Large intestine (tissue), 12 donors: ENCODE measurements at places on chromosomes 16 and 17. TPM values are rescaled to one million over a fixed set of nuclear protein-coding genes. Genes with fewer than 3 reads are reported as not detected.

KRT9 gene
- not detected for polyA plus RNA-seq

TUBG2 gene
- polyA plus RNA-seq, result 16.2 TPM

DRC7 gene
- polyA plus RNA-seq, result 0.22 TPM

KRTAP17-1 gene
- polyA plus RNA-seq, result 0.07 TPM

GLIS2 gene
- 11.5 TPM for polyA plus RNA-seq

KRTAP9-8 gene
- not detected for polyA plus RNA-seq

CLEC18B gene
- polyA plus RNA-seq, result 2.8 TPM

- DNase-seq, result no peak
These were observed 5.4 kb upstream of the CYTH1 start for GRCh38 chr17:78787444-78787843.

DNA sequence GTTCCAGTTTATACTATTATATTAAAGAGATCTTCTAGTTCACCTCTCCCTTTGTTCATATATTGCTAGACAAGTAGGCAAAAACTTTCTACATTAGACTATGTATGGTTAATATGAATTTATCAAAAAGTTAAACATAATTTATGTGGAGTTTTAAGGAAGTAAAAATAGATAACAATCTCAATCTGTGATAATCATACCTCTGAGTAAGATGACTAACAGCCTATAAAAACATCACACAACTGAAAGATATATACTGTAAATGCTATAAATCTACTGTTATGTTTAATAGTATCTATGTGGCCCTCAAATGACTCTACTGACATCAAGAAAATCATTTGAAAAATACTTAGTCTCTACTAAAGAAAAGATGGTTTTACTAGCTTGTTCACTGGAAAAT lies 37.1 kb downstream of the AP1G1 start:
- no peak for DNase-seq

- no peak for DNase-seq
These were observed 622.3 kb downstream of the TMEM114 start for GRCh38 chr16:7967996-7968509.

DNA sequence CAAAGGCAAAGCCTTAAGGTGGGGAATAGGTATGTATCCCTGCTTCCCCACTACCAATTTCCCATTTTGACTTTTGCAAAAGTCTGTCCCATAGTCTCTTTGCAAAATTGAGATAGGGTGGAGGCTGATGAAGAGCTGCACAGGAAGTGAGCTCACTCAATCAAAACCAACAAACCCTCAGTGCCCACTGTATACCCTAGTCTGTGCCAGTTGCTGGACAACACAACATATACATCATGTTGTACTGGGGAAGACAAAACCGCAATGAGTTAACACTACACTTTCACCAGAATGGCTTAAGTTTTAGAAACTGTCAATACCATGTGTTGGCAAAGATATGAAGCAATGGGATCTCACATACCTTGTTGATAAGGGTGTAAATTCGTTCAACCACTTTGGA lies 40.4 kb upstream of the AXIN2 start:
- DNase-seq, result no peak

- no peak for DNase-seq
These were observed 7.6 kb downstream of the AIPL1 start for GRCh38 chr17:6427279-6427781.

DNA sequence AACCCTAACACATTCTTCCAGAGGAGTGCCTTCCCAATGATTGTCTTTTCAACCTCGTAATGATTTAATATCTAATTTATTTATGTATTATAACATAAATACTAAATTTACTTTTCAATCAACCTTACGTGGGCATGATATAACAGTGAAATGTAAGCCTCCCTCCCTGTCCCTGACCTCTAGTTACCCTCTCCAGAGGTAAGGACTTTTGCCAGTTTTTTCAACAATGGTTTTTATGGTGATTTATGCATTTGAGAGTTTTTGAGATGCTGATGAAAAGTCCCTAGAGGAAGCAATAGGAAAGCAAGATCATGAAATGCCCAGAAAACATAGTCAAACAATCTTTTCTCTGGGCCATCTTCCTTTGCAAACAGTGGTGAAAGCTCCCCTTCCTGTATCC lies 35.2 kb upstream of the PLLP start:
- no peak for DNase-seq

- no peak for DNase-seq
These were observed 5.0 kb upstream of the CACNG5 start for GRCh38 chr17:66829883-66830282.

DNA sequence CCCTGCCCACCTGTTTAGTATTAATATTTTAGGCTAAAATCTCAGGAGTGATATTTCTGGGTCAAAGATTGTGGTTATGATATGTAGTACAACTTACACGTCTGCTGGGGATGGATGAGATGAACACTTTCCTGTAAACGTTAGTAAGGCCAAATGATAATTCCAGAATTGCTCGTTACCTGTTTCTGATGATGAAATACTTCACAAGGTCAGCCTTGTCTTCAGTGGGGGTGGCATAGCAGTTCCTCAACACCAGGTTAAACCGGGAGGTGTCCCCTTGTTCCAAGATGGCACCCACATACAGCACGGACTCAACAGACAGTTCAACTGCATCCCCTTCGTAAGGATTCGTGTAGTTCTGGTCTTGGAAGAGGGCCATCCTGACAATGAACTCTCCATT lies 9.3 kb downstream of the GP2 start:
- no peak for DNase-seq

DNA sequence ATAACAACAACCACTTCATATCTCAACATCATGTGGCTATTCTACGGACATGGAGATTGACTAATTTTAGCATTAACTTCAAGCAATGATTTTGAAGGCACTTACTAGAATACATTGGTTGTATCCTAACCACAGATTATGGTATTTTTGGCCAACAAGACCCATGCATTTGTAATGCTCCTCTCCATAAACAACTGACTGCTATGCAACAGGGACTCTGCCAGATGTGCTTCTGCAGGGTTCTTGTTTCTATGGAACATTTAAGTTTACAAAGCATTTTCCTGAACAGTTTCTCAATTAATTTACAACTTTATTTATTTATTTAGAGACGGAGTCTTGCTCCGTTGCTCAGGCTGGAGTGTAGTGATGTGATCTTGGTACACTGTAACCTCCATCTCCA lies 178.0 kb downstream of the PARN start:
- no peak for DNase-seq

DNA sequence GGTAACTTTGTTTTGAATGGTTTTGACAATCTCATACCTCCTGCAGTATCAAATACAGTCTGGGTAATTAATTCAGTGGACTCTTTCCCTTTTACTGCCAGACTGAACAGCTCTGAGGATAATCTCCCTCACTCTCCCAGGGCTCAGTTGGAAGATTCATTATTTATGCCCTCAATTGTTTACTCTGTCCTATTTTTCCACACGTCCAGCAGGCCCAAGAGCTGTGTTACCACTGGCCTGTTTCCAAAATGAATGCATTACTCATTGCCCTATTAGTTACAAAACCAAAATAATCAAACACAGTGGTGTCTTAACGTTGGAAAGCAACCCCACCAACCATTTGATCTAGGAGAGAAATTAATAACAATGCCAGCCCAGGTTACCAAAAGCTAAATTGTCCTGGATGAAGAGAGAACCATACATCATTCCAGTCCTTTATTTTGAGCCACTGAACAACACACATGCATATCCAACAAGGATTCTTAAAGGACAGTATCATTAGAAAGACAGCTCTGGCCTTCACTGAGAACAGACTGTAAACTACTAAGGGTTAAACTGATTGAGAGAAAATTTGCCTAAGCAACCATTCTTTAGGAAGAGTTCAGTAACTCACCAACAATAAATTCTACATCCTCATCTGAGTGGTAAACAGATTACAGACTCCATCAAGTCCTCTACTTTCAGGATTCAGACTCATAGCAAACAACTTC lies 34.5 kb downstream of the FAM222B start:
- peak; percentile 14 for DNase-seq

DNA sequence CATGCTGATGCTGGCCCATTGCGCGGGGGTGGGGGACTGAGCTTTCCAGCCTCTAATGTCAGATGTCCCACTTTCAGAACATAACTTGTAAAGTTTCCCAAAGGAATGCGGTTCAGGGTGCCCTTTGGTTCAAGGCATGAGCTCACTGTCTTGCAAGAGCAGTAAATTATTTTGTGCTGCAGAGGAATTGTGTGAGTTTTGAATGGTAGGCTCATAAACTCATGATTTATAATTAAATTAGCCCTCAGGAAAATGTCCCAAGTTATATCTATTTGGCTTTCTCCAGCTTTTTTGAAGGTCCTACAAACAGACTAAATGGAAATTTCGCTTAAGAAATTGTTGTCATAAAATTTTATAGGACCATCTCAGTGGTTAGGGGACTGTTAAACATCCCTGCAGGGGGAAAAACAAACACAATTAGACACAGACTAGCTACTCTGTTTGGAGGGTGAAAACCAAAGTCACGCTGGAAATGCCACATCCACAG lies 321.8 kb downstream of the HS3ST3B1 start:
- DNase-seq, result no peak

DNA sequence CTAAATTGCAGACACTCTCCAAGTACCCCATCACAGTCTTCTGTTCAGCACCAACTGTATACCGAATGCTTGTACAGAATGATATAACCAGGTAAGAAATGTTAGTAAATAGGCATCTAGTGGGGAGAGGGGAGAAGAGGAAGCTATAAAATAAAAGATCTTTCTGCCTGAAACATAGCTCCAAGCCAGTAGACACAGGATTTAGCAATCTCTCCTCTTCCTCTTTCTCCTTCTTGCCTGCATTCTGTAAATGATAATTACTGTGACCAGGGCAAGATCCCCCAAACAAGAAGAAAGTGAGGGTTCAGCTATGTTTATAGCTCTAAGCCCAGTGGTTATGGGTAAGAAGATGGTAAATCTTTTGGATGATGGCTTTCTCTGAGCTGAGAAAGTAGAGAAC lies 17.9 kb downstream of the ACSM3 start:
- DNase-seq, result no peak

DNA sequence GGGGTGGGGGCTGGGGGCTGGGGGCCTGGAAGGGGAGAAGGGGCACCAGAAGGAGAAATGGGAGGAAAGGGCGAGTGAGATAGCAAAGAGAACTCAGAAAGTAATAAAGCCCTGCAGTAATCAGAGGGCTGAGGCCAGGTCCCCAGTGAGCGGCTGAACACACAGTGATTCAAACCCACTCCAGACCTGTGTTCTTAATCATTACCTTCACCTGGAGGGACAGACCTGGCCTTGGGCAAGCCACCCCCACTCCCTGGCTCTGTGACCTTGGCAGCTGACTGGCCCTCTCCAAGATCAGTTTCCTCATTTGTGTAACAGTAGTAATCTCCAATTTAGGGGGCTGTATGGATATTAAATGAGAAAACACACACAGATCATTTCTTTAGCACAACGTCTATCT lies 150.4 kb downstream of the WWOX start:
- peak; percentile 22 for DNase-seq

- no peak for DNase-seq
These were observed 7.1 kb downstream of the HSD17B2 start for GRCh38 chr16:82042144-82042543.

DNA sequence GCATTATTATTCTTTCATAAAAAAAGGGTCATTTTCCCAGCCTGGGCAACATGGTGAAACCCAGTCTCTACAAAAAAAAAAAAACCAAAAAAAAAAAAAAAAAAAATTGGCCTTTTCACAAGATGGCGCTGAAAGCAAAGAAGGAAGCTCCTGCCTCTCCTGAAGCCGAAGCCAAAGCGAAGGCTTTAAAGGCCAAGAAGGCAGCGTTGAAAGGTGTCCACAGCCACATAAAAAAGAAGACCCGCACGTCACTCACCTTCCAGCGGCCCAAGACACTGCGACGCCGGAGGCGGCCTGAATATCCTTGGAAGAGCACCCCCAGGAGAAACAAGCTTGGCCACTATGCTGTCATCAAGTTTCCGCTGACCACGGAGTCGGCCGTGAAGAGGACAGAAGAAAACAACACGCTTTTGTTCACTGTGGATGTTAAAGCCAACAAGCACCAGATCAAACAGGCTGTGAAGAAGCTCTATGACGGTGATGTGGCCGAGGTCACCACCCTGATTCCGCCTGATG lies 4.9 kb upstream of the PGAP6 start:
- DNase-seq, result no peak

GRCh38 chr16:75053791-75054555 lies 55.1 kb downstream of the ZNRF1 start:
- DNase-seq, result peak; percentile 94

DNA sequence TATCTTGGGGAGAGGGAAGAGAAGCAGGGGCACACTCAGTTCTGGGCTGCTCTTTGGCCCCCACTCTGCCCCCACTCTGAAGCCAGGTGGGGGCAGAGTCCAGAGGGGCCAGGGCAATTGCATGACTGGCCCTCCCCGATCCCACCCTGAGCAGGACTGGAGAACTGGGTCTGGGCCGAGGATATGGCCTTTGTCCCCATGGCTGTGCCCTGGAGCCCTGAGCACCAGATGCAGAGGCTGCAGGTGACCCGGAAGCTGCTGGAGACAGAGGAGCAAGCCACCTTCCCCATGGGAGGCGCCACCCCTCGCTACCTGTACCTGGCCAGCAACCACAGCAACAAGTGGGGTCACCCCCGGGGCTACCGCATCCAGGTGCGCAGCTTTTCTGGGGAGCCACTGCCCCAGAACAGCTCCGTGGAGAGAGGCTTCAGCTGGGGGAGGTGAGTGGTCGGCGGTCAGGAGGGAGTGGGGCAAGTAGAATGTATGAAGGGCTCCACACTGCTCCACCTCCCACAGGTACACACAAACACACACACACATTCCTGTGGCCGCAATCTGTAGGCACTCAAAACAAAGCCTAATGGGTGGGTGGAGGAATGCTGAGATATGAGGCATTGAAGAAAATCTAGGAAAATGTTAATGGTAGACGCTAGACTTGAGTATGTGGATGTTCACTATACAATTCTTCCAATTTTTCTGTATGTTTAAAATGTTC lies 21.4 kb downstream of the AOC3 start:
- peak; percentile 59 for DNase-seq

DNA sequence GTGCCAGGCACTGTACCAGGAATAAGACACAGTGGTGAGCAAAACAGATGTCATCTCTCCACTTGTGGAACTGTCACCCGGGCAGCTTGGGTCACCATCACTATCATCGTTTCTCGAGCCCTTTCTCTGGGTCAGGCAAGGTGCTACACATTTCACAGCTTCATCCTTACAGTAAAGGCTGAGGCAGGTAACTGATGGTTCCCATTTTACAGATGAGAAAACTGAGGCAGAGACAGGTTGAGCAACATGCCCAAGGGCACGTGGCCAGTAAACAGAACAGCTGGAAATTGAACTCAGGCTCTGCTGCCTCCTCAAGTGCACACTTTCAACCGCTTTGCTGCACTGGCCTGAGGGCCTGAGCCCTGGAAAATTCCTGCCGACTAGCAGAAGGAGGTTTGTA lies 294.6 kb downstream of the XYLT1 start:
- DNase-seq, result no peak

DNA sequence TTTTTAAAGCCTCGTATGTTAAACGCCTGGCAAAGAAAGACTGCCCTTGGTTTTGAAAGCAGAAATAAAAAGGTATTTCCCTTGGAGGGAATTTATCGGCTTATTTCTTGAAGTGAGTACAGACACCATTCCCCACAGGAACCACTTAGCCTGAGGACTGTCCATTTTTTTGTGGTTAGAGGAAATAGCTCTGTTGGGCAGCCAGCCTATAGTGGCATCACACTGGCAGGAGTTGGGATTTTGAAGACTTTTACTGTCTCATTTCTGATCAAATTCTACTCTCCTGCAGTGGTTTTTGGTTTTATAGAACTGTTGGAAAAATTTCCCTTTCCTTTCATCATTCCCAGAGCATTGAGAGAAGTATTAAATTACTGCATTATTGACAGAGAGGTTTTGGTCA lies 34.1 kb upstream of the CDC6 start:
- no peak for DNase-seq
